Gastrocnemius medialis (tissue), 4 donors: ENCODE measurements at places on chromosomes 13 and 19.

GRCh38 chr13:26017932-26018665, 33.7 kb downstream of the SHISA2 start:
- no peak for DNase-seq

- DNase-seq, result no peak
Measured at GRCh38 chr19:8242211-8242821, 33.1 kb downstream of the CERS4 start.

- no peak for DNase-seq
Measured at GRCh38 chr13:110290826-110291225, 16.1 kb downstream of the COL4A1 start.

- DNase-seq, result no peak
Measured at GRCh38 chr13:41352935-41353840, 42.1 kb downstream of the NAA16 start.

- DNase-seq, result no peak
Measured at GRCh38 chr13:23674795-23675640, 104.8 kb downstream of the TNFRSF19 start.

GRCh38 chr19:45847663-45848062, 15.3 kb downstream of the SYMPK start:
- no peak for DNase-seq

GRCh38 chr19:2374808-2375207, 14.7 kb downstream of the TMPRSS9 start:
- DNase-seq, result no peak

- no peak for DNase-seq
Measured at GRCh38 chr19:8206147-8207087, 2.8 kb upstream of the CERS4 start.

GRCh38 chr19:47651132-47651531, 42.2 kb downstream of the BICRA start:
- no peak for DNase-seq

GRCh38 chr19:10510301-10510802, 6.9 kb downstream of the S1PR5 start:
- DNase-seq, result no peak

DNA sequence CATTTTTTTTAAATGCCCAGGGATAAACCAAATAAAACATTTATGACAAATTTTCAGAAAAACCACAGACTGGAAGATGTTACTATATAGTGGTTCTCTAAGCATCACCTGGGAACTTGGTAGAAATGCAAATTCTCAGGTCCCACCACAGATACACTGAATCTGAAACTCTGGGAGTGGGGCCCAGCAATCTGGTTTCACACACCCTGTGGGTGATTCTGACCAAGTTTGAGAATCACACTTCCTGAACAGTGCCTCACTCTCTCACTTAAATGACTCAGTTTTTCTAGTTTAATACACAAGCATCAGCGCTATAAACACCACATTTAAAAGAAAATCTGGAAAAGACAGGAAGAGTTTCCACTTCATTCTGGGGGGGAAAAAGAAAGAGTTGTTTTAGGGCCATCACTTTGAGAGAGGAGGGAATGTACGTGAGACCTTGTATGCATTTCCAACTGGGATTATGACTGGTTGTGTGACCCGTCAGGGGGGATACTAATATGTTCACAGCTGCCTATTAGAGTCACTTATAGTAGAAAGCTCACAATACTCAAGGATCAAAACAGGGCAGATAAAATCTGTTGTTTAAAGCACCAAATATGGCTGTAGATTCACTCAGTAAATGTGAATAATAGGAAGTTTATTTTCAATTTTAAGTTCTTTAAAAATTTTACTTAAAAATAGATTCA, 567.7 kb downstream of the GPC6 start:
- no peak for DNase-seq

DNA sequence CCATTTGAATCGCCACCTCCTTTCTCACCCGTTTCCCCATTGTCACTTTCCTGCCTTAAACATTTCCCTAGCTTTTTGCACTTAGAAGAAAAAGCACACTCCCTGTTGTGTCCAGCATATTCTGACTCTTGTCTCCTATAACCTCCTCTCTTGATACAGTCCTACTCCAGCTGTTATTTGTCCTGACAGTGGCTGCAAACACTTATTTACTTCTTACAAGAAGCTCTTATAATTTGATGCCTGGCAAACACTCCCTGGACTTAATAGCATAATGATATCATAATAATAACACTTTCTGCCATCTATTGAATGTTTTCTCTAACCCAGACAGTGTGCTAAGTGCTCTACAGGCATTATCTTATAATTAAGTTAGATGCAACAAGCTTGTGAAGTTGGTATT, 76.6 kb downstream of the DGKH start:
- DNase-seq, result no peak

DNA sequence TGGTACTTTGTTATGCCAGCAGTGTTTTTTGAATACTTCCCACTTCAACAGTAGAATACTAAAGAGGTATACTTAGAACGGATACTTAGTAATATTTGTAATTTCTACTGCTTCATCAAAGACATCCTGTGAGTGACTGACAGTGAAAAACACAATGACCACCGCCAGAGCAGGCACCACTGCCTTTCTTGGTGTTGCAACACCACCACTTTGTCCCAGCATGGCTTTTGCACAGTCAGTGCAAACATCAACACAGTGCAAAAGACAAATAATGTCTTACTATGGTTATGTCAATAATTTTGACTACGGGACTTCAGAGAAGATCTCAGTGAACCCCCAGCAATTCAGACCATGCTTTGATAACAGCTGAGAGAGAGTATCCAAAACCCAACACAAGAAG, 220.5 kb downstream of the RBM26 start:
- DNase-seq, result no peak

DNA sequence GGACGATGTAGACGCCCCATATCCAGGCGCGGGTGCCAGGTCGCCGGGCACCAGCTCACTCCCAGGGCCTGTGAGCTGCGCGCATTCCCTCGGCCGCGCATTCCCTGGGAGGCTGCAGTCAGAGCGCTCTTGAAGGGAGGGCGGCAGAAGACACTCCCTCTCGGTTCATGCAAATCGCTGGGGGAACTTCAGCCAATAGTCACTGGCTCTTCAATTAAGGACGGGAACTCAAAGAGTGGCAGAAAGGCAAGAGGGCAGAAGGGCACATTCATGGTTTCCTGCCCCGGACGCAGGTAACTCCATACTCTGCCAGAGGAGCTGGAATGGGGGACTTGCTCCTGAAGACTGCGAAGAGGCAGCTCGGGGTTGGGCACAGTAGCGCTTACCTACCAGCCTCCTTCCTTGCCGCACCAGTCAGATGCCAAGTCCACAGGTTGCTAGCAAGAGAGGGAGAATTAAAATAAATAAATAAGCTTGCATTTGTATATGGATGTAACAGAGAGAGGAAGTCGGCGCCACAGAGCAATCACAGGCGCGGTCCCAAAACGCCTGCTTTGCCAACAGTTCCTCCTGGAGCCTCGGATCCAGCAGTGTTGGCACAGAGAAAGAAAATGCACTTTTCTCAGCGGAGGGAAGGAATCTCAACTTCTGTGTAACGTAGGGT, 459 bp downstream of the PCDH20 start:
- no peak for DNase-seq

GRCh38 chr13:21949818-21950429, 279.1 kb downstream of the FGF9 start:
- DNase-seq, result no peak

GRCh38 chr19:377801-378581, 31.0 kb downstream of the C2CD4C start:
- no peak for DNase-seq

DNA sequence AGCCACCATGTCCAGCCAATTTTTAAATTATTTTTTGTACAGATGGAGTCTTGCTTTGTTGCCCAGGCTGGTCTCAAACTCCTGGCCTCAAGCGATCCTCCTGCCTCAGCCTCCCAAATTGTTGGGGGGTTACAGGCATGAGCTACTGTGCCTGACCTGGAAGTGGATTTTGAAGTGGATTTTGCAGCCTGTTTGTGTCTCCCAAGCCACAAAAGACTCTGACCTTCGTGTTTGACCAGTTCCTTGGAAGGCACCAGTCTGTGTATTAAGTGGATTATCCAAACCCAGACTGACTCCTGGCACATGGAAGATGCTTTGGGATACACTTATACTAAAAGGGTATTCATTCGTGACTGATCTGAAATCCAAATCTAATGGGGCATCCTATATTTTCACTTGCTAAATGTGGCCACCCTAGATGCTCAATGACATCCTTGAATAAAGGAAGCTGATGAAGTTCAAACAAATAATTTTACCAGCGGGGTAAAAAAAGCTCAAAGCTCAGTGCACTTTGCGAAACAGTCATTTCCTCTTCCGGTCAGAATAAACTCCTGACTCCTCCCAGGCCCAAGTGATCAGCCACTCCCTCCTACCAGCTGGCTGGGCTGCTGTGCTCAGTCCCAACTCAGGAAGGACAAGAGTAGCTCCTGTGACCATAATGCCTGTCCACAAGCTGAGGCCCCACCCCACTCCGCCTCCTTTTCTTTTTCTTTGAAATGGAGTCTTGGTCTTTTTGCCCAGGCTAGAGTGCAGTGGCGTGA, 32.6 kb upstream of the GATAD2A start:
- DNase-seq, result peak; percentile 51

DNA sequence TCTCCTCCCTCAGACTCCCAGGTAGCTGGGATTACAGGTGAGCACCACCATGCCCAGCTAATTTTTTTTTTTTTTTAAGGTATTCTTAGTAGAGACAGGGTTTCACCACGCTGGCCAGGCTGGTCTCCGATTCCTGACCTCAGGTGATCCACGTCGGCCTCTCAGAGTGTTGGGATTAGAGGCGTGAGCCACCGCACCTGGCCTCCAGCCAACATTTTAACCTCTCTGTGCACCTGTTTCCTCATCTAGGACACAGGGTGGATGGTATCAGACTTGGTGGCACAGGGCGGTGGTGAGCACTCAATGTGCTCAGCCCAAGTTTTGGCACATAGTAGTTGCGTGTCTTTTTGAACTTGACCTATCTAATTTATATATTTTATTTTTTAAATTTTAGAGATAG, 12.5 kb downstream of the APBA3 start:
- DNase-seq, result no peak

GRCh38 chr13:40028446-40028845, 373.0 kb downstream of the COG6 start:
- DNase-seq, result no peak

DNA sequence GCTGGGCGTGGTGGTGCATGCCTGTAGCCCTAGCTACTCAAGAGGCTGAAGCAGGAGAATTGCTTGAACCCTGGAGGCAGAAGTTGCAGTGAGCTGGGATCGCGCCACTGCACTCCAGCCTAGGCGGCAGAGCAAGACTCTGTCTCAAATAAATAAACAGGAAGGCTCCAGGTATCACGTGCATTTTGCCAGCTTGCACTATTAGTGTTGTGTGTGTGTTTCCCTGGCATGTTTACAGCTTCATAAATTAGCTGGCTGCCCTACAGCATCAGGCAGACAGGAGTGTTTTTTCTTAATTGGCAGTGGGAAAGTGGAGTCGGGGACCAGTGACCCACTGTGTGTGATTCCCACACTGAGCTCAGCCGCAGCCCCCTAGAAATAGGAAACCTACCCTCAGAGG, 32.6 kb downstream of the SHISA2 start:
- DNase-seq, result no peak

GRCh38 chr19:5445561-5446055, 9.6 kb upstream of the ZNRF4 start:
- no peak for DNase-seq

GRCh38 chr13:33537026-33537425, 251.5 kb upstream of the STARD13 start:
- no peak for DNase-seq

- DNase-seq, result no peak
Measured at GRCh38 chr13:74708629-74709028, 574.4 kb upstream of the KLF12 start.

GRCh38 chr19:7915250-7916102, 846 bp downstream of the TGFBR3L start:
- no peak for DNase-seq

GRCh38 chr19:5917431-5918107, 3.5 kb downstream of the CAPS start:
- DNase-seq, result no peak
